ENCODE measurements at places on chromosomes 1 and 21.

DNA sequence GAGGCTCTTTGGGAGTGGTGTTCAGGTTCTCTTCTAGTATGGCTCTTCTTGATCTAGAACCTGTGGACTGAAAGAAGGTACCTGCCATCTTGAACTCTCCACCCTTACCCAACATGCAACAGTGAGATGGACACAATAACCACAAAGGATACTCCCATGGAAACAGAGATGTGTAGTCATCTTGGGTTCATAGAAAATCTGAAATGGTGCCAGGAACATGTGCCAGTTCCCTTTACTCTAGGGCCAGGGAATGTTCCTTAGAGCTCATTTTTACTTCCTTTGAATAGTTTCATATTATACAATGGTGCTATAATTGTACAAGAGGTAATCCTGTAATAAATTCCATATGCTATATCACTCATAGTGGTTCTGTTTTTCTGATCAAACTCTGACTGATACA is 13.2 kb upstream of the SCYL3 start:
- no peak for DNase-seq

- no peak for DNase-seq
Observed at GRCh38 chr1:230849451-230850224, 18.7 kb downstream of the C1orf198 start.

DNA sequence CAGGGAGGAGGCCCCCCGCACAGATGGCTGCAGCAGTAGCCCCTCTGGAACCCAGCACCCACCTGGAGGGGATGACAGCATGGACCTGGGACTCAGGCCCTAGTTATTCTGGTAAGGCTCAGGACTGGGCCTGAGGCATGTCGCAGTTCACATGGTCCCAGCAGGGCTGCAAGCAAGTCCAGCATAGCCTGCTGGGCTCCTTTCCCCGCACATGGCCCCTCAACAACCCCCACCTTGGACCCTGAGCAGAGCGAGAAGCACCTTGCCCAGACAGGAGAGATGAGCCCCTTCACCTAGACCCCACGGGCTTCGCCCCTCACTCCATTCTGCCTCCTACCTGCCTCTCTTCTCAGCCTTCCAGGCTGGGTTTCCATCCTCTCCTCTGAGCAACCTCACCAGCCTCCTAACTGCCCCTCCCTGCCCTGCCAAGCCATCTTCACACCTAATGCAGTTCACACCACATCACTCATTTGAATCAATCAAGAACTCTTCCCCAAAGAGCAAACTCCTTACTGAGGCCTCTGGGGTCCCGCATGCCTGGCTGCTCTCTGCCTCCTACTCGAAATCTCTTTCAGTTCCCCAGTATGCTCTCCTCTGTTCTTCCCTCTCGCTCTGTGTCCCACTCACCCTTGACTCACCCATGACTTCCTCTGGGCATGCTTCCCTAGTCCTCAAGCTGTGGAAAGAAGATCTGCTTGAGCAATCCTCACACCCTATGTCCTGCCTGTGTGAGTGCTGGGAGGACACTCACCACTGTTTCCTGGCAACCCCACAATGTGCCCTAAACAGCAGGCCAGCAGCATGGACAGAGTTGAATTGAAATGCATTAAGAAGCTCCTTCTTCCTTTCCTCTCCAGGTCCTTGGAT is 9.4 kb upstream of the THEMIS2 start:
- DNase-seq = peak; percentile 46

GRCh38 chr1:92749024-92749634 is 35.8 kb downstream of the EVI5 start:
- DNase-seq = peak; percentile 13

DNA sequence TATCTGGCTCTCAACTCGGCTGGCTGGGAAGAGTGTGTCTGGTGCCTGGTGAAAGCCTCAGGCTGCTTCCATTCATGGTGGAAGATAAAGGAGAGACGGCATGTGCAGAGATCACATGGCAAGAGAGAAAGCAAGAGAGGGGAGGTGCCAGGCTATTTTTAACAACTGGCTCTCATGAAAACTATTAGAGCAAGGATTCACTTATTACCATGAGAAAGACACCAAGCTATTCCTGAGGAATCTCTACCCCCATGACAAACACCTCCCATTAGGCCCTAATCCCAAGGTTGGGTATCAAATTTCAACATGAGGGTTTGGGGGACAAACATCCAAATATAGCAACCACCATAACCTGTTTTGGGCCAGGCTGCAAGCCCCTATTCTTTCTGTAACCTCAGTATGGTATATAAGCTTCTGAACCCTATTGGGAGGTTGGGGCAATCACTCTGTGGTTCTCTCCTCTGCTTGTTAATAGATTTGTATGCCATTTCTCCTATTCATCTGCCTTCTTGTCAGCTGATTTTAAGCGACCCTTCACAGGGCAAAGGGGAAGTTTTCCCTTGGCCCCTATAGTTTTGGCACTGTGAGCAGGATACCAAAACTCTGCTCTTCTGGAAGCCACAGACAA is 179.0 kb upstream of the TNR start:
- peak; percentile 64 for DNase-seq

DNA sequence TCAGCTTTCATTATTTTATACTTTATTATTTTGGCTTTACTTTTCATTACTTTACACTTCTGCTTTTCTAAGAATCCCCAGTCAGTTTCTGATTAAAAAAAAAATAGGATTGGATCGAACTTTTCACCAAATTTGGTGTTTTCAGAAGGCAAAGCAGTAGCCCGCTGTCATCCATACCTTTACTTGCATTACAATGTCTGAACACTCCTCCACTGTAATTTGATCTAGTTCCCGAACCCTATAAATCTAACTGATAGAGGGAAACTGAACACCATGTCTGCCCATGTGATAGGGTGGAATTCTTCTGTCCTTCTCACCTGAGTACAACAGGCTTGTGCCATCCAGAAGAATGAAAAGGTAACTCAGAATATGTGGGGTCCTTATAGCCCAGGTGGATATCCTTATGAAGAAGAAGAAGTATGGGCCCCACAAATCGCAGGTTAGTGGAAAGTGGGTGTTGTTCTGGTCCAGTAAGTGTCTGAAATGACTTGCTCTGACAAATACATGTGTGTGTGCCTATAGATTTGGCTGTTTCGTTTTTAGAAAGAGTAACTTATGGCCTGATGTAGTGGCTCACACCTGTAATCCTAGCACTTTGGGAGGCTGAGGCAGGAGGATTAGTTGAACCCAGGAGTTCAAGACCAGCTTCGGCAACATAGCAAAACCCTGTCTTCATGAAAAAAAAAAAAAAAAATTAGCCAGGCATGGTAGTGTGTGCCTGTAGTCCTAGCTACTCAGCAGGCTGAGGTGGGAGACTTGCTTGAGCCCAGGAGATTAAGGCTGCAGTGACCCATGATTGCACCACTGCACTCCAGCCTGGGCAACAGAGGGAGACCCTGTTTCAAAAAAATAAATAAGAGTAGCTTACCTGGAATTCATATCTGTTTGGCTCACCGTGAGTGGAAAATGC is 26.6 kb upstream of the CDC14A start:
- no peak for DNase-seq

DNA sequence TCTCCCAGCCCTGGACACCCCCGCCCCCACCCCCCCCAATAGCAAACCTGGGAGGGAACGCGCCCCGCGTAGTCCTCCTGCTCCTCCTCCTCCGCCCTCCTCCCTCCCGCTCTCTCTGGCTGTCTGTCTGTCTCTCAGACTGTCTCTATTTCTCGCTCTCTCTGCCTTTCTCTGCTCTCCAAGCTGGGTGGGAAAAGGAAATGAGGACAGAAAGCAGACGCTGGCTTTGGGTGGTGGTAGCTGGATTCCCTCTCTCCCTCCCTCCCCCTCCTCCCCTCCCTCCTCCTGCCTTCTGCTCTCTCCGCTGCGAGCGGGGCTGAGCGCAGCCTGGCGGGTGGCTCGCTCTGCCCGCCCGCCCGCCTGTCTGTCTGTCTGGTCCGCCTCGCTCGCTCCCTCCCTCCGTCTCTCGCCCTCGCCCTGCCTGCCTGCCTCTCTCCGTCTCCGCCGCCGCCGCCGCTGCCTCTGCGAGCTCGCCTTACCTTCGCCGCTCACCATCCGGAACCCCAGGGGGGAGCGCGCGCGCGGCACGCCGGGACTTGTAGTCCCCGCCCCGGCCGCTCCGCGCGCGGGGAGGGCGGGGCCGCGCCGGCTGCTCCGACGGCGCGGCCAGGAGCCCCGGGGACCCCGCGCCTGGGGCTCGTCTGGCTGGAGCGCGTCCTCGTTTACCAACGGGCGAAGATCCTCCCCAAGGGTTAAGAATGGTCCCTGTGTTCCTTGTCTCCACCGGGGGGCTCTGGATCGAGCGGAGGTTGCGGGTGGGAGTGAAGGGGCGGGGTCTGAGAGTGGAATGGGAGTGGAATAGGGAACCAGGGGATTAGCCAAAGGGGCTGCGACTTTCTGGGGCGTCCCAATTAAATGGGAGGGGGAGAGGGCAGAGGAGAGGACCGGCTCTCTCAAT is at the start of gene AHDC1:
Gene AHDC1 (minus strand): TSS at position 464 of the 898 bp plus-strand sequence. CDS start 52,029 bp downstream, outside the sequence.
- peak; percentile 95 for DNase-seq

DNA sequence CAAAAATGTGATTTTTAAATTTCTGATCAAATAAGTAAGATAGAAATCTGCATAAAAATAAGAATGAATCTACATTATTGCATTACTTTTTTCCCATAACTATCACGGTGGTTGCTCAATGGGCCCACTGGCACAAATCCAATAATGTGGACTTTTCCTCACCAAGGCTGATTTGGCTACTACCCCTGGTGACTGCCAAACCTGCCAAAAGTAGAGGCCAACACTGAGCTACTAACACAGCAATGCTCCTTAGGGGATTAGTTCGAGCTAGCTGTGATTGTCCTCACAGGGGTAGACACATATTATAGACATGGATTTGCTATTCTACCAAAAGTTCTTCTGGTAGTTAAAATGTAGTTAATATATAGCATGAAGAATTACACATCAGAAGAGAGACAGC is 107.7 kb upstream of the ZNHIT6 start:
- no peak for DNase-seq

DNA sequence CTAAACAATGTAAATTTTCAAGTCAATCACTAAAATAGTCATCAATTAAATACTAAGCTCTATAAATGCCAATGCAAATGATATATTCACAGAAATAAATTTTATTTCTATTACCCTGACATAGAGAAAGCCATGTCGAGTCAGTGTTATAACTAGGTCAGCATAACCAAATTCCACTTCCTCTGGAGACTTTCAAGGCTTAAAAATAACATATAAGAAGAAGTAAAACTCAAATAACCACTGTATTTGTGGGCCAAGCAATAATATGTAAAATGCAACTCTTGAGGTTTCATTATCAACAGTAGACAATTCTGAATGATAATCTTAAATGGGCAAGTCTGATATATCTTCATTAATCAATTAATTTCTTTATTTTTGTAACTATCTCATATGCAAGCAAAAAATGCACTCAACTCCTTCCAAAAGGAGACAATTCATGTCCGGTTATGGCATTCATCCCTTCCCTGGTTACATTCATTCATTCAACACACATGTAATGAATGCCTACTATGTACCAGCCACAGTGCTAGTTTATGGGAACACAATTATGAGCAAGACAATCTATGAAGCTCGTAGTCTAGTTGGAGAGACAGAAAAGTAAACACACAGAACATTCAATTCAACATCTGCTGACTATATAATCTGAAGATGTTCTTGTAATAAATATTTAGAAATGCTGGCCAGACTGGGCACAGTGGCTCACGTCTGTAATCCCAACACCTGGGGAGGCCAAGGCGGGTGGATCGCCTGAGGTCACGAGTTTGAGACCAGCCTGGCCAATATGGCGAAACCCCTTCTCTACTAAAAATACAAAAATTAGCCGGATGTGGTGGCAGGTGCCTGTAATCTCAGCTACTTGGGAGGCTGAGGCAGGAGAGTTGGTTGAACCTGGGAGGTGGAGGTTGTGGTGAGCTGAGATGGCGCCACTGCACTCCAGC is 37.1 kb upstream of the CAP1 start:
- no peak for DNase-seq

DNA sequence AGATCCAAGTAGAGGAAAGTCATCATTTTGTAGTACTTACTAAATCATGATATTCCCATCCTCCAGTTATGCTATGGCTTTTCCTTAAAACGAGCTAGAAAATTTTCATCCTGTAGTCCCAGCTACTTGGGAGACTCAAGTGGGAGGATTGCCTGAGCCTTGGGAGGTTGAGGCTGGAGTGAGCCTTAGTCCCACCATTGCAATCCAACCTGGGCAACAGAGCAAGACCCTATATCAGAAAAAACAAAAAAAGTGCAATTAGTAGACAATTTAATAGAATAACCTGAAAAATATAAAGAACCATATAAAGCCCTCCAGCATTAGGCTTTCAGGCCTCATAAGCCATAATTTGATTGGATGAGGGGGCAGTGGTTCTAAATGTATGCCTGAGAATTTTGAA is 6.8 kb downstream of the UCK2 start:
- no peak for DNase-seq

DNA sequence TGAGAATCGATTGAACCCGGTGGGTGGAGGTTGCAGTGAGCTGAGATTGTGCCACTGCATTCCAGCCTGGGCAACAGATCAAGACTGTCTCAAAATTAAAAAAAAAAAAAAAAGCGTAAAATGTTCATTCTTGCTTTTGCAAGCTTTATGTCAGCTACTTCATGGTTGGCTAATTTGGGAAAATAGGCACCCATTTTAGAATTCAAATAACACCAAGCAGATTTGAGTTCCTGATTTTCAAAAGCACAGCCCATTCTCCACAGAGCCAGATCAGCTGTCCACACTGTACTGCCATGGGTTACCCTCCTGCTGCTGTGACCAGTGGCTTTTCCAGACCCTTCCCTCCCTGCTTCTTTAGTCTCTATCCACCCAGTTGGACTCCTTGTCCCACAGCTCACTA is 4.4 kb downstream of the THEM5 start:
- no peak for DNase-seq

DNA sequence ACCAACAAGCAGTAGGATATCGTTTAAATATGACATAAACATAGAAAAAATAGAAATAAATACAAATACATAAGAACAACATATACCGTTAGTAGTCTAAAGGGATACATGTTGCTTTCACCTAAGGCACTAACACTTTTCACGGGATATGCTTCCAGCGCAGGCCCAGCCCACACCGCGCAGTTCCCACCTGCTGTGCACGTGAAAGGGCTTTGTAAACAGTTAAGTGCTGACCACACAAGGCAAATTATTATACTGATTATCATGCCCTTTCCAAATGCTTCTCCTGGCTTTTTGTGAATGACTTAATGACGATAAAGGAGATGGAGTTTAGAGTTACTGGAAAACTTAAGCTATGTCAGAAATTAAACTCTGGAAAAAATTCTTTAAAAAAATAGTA is 11.3 kb upstream of the IL22RA1 start:
- DNase-seq = no peak

DNA sequence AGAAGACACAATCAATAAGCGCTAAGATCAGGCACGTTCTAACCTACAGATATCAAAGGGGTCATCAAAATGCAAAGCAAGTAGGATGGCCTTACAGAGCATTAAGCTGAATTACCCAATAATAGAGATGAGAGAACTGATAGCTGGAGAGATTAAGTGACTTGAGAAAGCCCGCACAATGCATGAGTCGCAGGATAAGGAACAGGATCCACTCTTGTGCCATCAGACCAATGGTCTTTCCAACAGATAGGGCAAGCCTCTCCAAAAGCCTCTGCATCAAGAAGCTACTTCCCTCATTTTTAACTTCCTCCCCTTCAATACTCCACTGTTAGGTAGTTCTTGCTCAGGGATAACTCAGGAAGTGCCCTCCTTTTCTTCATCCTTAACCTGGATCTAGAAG is 2.6 kb downstream of the CHML start:
- no peak for DNase-seq
